WERI-Rb-1 (cell line): ENCODE measurements at places on chromosomes 2 and 18.

DNA sequence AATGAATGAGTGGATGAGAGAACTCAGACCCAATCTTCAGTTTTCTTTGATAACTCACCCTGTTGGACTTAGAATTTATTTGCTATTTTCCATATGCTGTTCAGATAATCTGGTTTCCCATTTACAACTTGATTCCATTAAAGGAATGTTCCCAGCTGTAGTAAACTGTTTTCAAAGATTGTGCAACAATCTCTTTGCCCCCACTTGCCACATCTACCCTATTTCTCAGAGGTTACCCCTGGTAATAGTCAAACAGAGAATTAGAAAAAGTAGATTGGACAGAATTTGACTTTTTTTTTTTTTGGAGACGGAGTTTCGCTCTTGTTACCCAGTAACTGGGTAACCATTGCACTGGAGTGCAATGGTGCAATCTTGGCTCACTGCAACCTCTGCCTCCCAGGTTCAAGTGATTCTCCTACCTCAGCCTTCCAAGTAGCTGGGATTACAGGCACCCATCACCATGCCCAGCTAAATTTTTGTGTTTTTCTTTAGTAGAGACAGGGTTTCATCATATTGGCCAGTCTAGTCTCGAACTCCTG is 93.4 kb upstream of the SIX2 start:
- DNase-seq = no peak

DNA sequence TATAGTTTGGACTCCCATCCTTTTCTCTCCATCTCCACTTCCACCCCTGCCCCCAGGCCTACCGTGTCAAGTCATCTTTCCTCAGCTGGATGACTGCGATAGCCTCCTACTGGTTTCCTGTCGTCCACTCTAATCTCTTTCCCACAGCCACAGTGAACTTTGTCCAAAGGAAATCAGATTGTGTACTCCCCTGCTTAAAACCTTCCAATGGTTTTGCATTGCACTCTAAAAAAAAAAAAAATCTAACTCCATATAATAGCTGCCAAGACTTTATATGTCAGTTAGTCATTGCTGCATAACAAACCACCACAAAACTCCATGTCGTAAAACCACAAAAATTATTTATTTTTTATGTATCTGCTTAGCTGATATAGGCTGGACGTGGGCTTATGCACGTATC is 160.2 kb upstream of the CCDC68 start:
- no peak for DNase-seq

- DNase-seq = no peak
Observed at GRCh38 chr2:196971574-196972279, 45.2 kb upstream of the PGAP1 start.

- DNase-seq = no peak
Observed at GRCh38 chr2:163469561-163469962, 266.2 kb downstream of the FIGN start.

GRCh38 chr2:55168221-55169154 is 63.6 kb downstream of the CLHC1 start:
- peak; percentile 59 for DNase-seq

- DNase-seq = no peak
Observed at GRCh38 chr2:11998218-11998617, 251.8 kb downstream of the LPIN1 start.
